Small intestine (tissue), 16 donors: ENCODE measurements at places on chromosomes 6 and 20.

DNA sequence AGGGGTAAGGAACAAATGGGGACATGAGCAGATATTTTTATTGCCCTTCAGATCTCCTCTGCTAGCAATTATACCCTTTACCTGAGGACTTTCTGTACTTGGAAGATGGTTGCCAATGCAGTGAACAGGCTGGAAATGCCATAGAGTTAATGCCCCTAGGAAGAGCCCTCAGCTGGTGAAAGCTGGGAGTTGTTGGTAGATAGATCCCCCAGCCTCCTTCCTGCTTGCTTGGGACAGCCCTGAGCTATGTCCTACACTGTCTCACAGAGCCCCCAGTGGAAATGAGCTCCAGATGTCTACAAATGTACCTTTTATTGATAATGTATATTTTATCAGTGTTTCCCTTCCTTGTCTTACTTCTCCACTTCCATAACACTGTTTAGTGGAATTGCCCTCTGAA is 87.6 kb upstream of the PAK5 start:
- DNase-seq, result no peak

GRCh38 chr6:48255094-48255493 is 144.1 kb upstream of the PTCHD4 start:
- DNase-seq, result no peak

DNA sequence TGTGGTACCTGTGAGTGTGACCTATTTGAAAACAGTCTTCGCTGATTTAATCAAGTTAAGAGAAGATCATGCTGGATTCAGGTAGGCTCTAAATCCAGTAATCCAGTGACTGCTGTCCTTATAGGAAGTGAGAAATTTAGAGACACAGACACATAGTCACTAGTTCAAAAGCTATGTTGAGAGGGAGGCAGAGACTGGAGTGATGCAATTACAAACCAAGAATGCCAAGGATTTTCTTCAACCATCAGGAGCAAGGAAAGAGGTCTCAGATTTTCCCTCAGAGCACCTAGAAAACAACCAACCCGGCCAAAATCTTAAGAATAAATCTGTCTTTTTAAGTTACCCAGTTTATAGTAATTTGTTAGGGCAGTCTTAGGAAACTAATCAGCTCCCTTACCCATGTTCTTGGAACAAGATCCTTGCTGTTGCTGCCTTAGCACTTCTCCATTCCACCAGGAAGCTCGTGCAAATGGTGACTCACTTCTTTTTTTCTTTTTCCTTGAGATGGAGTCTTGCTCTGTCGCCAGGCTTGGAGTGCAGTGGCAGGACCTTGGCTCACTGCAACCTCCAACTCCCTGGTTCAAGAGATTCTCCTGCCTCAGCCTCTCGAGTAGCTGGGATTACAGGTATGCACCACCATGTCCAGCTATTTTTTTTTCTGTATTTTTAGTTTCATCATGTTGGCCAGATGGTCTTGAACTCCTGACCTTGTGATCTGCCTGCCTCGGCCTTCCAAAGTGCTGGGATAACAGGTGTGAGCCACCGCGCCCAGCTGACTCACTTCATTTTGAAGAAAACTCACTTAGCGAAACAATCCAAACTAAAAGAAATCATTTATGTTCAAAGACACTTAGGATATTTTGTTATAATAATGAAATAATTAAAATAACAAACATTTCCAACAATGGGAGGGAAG is 34.4 kb upstream of the ZNF184 start:
- DNase-seq, result no peak

DNA sequence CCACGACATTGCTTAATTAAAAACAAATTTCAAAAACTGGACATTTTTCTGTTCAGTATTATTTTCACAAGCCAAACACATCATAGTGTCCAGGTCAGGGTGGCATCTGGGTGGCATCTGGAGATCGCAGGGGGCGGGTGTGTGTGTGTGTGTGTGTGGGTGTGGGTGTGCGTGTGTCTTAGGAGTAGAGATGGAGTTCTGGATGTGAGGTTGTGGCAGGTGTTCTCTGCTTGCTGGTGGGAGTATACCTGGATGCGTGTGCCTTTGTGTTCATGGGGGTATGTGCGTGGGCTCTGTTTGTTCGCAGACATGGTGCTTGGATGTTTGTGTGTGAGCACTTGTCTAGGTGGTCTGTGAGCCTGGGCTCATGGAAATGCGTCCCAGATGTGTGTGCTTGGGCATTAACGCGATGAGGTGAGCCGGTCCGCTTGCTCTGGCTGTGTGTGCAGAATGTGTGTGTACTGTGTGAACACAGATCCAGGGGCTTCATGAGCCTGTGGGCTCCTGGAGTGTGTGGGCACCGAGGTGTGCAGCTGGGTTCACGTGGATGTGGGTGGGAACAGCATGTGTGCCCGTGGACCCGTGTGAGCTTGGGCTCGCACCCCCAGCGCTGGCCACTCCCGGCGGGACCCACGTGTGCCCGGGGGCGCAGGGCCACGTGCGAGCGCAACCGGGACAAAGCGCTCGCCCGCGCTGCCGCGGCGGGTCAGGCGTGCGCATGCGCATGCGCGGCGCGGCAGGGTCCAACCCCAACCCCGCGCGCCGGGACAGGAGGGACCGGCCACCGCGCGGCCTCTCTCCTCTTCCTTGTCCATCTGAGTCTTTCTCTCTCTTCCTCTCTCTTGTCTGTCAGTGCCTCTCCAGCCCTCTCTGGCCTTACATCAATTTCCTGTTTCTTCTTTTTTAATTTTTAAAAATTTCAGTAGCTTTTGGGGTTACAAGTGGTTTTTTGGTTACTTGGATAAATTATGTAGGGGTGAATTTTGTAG is 60.4 kb downstream of the SRC start:
- DNase-seq, result peak; percentile 63

DNA sequence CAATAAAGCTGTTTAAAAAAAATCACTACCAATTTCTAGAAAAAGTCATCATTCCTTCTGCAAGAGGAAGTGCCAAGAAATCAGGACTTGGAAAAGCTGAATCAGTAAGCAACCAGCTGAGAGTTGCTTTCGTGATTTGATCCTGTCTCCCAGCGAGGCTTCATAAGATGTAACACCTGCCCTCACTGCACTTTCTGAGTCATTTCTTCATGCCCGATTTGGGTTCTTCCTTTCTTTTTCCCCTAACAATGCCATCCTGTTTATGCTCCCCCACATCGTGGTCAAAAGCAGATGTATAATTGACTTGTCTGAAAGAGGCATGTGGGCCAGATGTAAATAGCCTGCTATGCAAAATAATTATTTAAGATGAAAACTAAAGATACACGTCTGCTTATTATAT is 52.1 kb downstream of the RIPOR2 start:
- no peak for DNase-seq

- DNase-seq, result peak; percentile 94
Measured at GRCh38 chr6:142945049-142945445, at the start of gene HIVEP2. Gene HIVEP2 (minus strand): TSS chr6:142945176. CDS start chr6:142774738, 170,438 bp downstream.

DNA sequence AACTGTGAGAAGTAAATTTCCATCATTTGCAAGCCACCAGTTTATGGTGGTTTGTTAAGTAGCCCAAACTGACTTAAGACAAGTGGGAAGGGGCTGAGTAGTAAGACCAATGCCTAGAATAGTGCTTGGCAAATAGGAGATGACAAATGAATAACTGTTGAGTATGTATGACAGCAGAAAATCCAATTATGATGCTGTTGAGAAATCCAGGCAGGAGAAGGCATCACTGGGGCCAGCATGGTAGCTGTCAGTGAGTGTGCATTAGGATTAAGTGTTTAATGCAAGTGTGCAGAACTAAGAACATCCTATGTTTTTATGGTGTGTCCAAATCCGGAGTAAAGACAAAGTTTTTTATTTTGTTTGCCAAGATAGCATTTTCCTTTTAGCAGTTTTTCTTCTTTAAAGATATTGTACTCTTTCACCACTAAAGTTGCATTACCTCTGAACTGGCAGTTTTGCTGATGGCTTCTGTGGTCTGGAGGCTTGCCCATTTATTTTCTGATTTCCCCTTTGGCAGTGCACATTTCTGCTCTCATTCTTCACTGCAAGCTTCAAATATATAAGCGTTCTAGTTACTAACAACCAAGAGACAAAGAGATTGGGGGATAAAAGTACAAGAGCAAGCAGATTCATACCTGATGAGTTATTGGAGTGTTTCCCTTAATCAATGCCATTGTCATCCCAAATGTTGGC is 289.7 kb downstream of the KCNQ5 start:
- no peak for DNase-seq

DNA sequence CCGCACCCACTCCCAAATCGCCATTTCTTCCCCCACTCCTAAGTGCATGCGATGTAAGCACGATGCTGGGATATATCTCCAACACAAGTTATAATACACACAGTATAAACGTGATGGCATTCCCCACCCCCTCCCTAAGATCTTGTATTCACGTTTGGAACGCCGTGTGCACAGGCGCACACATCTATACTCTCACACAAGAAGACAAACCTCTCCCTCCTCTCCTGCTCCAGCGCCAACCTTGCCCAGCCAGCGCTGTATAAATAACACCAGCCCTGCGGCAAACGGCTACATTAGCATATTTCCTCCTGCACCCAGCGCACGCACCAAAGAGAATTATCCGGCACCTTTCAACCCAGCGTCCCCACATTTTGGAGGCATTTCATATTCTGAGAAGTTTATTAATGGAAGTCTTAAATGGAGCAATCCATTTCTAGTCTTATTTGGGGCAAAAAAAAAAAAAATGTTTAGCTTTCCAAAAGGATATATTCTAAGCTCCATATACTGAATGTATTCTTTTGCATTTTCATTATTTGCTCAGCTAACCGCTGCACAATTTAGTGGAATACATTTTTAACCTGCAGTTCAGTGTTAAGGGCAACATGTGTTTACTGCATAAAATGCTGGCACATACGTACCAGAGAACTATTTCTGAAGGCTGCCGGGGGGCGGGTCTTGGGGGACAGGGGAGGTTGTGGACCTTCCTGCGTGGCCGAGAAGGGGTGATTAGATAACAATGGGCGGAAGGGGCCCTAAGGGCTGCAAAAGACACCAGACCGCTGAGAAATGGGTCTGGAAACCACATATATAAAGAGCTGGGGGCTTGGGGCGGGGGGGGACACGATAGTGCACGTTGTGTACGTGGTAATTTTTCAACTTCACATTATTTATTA is 1.1 kb upstream of the SLC22A23 start:
- peak; percentile 83 for DNase-seq

DNA sequence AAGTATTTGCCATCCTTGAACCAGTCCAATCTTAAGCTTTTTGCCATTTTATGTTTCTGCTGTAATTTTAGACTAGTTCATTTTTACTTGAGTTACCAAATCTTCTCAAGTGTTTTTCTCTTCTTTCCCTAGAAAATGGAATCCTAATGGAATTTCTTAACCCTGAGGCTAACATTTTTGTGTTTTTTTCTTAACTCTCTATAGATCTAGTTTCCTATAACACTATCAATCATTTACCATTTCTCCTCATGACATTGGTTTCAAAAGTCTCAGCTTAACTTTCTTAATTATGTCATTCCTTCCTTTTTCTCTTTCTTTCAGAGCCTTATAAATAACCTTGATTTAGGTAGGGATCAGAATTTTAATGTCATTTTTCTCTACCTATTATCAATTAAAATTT is 54.8 kb downstream of the SENP6 start:
- DNase-seq, result no peak

- no peak for DNase-seq
Measured at GRCh38 chr6:143112084-143112768, 51.5 kb downstream of the AIG1 start.

DNA sequence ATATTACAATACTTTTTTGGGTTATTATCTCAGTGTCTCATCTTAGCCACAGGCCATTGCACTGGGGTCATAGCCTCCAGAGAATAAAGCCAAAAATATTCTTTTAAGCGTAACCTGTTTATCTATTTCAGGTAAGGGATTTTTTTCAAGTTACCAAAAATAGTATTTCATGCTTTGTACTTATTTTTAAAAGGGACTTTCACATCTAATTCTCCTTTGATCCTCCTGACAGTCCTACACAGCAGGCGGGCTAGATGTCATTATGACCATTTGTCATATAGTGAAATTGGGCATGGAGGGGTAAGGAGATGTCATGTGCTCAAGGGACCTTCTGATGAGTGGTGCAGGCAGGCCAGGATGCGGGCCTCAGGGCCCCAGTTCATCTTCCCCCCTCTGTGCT is 68.9 kb downstream of the TBC1D7 start:
- no peak for DNase-seq

- DNase-seq, result no peak
Measured at GRCh38 chr6:41053041-41053440, at the start of gene APOBEC2. Gene APOBEC2 (plus strand): TSS chr6:41053202. CDS start chr6:41053348, 146 bp downstream.

GRCh38 chr6:32906539-32906938 is 34.3 kb downstream of the HLA-DMB start:
- DNase-seq, result no peak

DNA sequence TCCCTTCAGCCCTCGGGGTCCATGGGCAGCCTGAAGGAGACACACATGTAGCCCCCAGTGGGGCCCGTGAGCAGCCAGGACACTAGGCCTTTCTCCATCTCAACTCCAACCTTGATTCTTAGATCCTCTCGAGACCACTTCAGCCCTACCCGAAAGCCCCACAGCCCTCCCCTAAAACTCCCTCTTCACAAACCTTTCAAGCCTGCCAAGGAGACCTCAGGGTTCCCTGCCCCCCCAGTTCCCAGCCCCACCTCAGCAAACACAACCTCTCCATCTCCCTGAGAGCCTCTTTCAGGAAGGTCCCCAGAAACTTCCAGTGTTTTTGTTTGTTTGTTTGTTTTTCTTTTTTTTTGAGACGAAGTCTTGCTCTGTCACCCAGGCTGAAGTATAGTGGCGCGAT is 11.1 kb downstream of the COL11A2 start:
- DNase-seq, result no peak

GRCh38 chr20:14538433-14538832 is 201.0 kb upstream of the FLRT3 start:
- DNase-seq, result no peak

- DNase-seq, result no peak
Measured at GRCh38 chr20:36775826-36776225, 2.3 kb upstream of the DSN1 start.

GRCh38 chr6:168082860-168083513 is 4.0 kb upstream of the FRMD1 start:
- DNase-seq, result no peak

DNA sequence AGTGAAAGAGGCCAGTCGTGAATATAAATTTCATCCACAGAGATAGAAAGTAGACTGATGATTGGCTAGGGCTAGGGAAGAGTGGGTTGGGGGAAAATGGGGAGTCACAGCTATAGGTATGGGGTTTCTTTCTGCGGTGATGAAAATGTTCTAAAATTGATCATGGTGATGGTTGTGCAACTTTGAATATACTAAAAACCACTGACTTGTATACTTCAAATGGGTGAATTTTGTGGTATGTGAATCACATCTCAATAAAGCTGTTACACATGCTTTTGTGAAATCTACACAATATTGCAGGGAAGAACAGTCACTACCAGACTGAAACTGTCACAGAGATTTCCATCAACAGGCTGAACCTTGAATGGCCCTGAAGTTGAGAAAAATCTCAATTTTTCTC is 61.5 kb downstream of the LYRM4 start:
- DNase-seq, result no peak

DNA sequence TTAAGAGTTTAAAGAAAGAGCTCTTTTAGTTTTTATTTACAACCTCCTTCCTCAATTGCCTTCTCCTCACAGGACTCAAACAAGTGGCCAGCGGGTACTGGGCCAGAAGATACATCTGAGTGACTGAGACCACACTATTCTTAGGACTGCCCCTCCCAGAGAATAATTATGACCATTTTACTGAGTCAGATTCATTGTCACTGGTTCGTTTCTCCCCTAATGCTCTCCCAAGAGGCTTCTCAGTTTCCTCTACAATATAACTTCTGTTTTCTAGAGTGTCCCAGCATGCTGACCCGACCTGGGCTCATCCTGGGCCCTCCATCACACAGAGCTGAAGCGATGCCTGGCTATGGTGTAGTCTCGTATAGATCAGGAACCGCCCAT is 279.9 kb downstream of the CD83 start:
- DNase-seq, result no peak

- no peak for DNase-seq
Measured at GRCh38 chr6:9710574-9710973, 704.3 kb downstream of the TFAP2A start.
